GM06990 (cell line): ENCODE measurements at places on chromosomes 5 and 9.

- no peak for DNase-seq
Measured at GRCh38 chr5:16427587-16427986, 38.0 kb downstream of the ZNF622 start.

DNA sequence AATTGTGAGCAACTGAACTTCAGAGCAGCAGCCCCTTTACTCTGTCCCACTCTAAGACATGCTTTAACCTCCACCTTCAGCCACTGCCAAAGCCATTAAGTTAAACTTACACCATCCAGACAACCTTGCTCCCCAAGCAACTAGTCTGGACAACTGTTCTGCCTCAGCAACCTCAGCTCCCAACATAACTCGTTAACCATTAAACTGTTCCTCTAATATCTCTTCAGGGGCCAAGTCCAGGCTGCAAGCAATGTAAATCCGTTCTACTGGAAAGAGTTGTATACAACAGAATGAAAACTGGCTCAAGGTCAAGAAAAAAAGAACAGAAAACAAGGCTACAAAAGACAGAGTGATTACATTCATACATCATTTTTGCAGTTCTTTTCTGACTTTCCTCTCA, 131.7 kb upstream of the TARS1 start:
- DNase-seq: no peak

DNA sequence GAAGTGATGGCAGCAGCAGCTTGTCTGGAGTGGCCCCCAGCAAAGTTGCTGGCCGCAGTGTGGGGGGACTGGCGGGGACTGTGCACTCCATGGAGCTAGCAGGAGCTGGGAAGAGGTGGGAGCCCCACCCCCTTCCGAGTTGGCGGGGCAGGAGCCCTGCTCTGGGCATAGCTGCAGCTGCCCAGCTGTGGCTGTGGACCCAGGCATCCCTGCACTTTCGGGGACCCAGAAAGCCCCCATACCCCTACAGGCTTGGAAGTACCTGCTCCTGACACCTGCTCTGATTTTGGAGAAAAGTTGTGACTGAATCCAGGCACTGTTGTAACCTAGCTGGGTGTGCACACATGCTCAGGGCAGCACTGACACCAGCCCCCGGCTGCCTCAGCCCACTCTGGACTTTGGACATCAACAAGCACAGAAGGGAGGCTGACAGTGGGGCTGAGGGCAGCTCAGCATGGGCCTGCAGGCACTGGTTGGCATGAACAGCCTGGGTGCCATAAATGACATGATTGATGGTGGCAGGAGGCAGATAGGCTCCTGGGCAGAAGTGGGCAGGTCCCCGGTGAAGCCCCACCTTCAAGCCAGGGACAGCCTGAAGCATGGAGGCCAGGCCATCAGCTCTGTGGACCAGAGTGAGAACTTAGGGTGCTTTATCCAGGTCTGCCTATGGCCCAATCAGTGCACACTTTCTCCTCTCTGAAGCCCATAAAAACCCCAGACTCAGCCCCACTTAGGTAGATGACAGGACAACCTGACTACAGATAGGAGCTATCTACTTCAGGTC, 12.6 kb downstream of the LMBRD2 start:
- DNase-seq: no peak

DNA sequence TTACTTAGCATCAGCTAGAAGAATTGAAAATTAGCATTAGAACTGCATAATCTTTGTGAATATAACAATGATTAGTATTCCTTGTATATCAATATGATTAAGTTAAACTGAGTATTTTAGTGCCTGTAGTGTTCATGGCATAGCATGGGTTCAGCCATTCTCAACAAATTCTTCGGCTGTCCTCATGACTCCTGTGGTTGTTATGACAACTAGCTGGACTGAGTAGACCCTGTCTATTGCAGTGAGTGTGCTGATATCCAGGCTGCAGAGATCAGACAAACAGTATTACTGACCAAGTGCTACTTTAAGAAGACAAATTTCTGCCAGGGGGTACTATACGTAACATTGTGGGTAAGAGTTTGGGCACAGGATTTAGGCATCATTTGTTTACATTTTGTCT, 125.9 kb downstream of the NUDT12 start:
- DNase-seq: no peak

DNA sequence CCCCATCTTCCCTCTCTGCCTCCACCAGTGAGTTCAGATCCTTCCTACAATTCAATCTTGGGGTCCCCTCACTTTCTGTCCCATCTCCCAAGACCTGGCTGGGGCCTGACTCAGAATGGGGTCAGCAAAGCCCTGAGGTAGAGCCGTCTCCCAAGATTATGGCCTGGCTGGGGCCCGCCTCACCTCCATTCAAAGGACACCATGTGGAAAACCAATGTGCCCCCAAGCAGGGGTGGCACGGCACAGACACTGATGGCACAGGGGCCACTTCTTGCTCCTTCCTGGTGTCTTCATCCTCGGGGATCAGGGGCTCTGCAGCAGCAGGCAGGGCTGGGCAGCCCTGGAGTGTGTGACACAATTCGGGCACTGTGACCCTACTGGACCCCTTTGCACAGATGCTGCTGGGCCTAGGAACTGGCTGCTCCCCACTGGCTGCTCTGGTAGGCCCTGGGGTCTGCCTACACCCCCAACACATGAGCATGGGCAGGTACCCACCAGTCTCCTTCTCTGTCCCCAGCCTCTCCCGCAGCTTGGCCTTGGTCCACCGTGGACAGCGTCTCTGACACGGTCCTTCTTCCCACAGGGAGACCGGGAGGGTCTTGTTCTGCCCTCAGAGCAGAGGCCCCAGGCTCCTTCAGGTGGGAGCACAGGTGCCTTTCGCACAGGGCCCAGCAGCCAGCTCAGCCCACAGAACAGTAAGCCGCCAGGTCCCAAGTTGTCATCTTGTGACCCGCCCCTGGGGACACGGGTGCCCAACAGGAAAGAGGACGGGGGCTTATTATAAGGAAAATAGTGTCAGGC, 89.5 kb downstream of the ADAMTS2 start:
- no peak for DNase-seq

DNA sequence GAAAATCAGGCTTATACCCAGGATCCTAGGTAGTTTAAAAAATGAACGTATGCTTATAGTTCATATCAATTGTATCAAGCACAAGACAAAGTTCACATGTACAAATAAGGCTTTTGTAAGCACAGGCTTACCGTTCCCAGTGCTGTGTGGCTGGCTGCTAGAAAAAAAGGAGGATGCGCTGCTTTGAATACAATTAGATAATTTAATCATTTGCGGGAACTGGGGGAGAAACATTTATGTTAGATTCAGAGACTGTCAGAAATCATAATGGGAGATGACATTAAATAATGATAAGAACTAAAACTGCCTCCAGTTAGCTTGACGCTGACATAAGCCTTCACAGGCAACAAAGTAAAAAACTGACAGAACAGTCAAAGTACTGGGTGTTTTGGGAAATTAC, 93.2 kb downstream of the FNBP1 start:
- no peak for DNase-seq

DNA sequence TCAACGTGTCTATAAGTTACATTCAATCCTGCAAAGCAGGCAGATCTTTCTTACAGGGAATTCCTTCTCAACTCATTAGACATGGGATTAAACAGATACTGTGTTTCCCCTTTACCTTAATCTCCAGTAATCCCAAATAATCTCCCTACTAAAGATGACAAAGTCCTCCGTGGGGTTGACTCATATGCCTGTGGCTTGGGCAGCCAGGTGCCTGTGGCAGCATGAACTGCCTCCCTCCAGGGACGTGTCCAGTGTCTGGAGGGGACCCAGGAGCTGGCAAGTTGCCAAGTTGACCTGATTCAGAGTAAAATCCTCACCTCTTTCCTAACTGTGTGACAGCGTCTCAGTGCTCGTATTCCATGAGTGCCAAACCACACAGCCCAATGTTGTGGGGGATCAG, 94.6 kb upstream of the PTCH1 start:
- DNase-seq: no peak

DNA sequence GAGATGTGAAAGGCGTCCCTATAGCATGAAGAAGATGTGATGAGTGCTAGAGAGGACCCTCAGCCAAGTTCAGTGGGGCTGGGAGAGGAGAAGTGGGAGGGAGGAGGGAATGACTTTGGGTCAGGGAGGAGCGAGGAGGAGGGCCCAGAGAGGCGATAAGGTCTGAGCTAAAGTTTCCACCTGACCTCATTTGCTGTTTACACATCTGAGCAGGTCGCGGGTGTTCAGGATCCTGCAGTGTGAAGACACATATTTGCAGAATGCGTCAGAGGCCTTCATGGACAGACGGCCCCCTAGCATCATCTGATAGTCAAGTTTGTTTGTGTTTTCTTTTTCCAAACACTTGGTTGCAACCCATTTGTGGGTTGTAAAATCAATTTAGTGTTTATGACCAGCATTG, 18.9 kb upstream of the IGFBPL1 start:
- no peak for DNase-seq

- DNase-seq: no peak
Measured at GRCh38 chr9:109992293-109992692, 212.3 kb downstream of the PALM2AKAP2 start.

GRCh38 chr5:122704247-122705036, 70.4 kb upstream of the SNX2 start:
- DNase-seq: no peak

DNA sequence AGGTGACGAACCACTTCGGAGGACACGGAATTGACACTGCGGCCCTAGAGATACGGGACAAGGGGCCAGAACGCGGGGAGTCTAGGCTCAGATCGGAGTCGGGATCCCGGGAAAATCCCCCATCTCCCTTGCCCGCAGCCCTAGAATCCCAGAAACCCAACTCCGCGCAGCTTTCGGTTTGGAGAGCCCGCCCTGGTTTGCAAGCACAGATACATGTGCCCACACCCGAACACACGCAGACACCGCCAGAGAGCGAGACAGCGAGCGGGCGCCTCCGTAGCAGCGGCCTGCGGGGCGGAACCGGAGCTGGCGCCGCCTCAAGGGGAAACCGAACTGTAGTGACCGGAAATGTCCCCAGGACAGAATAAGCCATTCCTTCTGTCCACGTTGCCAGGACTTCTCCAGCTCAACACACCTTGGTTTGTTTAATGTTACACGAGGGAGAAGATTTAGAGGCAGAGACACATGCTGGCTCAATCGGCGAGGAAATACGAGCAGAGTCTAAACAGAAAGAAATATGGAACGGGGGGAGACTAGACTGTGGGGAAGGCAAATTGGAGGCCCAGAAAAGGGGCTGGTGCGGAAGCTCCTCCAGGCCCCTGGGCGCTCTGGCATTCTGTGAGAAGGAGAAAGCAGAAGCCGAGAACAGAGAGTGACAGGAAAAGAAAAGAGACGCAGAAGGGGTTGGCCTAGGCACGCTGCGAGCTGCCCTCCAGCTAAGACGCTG, 2.9 kb upstream of the PAX5 start:
- peak; percentile 84 for DNase-seq

GRCh38 chr5:111859533-111860270, 102.7 kb upstream of the NREP start:
- DNase-seq: no peak

GRCh38 chr5:110784901-110785300, 46.1 kb downstream of the SLC25A46 start:
- DNase-seq: no peak

- no peak for DNase-seq
Measured at GRCh38 chr9:120521101-120521500, 58.9 kb downstream of the CDK5RAP2 start.

DNA sequence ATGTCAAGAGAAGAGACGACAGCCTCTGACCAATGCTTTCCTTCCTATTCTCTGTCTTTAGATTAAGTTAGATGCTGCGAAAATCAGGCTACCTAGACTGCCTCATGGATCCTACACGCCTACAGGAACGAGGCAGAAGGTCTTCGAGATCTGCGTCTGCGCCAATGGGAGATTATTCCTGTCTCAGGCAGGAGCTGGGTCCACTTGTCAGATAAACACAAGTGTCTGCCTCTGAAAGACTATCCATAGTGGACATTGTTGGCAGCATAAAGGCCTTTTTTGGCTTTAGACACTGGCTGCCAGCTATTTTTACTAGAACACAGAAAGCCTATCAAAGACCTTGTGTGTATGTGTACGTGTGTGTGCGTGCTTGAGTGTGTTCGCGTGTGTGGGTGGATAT, 90.9 kb upstream of the PPP1R2B start:
- DNase-seq: no peak

DNA sequence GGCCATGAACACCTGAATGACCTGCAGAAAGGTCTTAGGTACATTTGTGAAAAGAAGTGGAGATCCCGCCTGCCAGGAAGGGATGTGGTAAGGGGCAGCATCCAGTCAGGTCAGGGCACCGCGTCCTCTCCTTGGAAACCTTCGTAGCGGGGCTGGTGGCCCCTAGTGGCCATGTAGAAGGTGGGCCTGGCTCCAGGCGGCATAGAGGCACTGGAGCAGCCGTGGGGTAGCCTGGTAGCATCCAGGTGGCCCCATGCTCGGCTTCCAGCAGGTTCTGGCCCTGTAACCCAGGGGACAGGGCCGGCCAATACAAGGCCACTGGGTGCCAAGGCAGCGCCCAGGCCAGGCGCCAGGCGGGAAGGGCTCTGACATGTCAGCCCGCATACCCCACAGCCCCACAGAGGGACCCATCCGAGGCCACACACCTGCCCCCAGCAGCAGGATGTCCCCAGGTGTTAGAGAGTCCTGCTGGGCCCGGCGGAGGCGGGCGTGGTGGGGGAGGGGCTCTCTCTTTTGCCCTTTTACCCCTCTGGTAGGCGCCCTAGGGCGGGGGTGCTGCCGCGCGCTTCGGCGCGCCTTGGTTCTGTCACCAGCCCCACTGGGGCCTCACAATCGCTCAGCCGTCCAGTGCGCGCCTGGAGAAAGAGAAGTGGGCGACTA, 58.3 kb upstream of the SPATA31E1 start:
- DNase-seq: no peak

DNA sequence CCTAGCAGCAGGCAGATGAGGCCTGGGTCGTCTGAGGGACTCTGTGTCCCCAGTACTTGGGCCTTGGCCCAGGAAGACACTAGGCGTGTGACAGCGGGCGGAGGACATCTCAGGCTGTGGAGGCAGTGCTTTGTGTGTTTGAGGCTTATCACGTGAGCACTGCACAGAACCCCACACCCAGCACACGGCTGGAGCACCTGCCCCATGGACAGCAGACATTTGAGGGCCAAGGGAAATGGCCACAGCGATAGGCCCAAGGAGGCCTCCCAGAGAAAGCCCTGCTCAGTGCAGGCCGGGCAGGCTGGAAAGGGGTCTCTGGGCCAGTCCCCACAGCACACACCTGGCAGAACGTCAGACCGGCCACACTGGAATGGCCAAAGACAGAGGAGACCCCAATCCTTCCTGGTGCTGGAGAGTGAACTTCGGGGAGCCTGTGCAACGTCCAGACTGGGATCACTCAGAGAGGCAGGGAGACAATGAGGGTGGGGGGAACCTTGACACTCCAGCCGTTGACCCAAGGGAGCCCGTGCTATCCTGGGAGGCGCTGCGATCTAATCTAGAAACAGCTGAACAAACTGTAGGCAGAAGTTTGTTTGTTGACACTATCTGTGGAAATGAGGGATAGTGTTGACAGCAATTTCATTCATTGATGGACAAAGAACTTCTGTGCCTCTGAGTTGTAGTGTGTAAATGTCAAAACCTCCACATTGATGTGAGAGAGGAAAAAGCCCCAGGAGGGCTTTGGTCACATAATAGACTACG, 19.6 kb upstream of the FLT4 start:
- no peak for DNase-seq

DNA sequence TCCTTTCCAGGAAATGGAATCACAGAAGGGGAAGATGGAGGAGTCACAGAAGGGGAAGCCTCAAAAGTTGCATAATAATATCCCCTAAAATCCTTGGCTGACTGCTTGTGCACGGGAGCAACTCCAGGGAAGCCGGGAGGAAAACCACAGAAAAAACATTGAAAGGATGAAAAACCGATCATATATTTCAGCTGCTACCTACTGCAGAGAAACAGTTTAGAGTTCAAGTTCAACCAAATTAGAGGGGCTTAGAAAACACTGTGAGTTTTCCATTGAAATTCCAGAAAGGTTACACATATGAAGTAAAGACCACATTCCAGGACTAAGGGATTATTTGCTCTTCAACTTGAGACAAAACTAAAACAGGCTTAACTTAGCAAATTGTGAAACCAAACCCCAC, 37.6 kb upstream of the MTAP start:
- DNase-seq: no peak
